Dorsolateral prefrontal cortex (tissue), 122 donors: ENCODE measurements at places on chromosomes 7 and 10. TPM values are rescaled to one million over a fixed set of nuclear protein-coding genes. Genes with fewer than 3 reads are reported as not detected.

DNA sequence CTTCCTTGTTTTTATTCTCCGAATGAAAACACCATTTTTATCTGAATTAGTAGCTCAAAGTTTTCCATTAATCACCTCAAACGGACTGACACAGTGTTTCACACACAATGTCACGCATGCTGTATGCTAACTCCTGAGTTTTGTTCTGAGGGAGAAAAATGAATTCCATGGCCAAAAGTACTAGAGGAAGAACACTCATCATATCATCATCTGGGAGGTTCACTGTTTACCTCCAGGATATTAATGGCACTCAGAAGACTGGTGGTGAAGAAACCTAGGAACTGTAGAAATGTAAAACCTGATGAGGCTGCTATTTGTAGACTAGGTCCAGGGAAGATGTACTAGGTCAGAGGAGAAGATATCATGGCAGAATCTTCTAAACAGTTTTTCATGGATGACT, 395.6 kb upstream of the ETV1 start:
- no peak for DNase-seq

DNA sequence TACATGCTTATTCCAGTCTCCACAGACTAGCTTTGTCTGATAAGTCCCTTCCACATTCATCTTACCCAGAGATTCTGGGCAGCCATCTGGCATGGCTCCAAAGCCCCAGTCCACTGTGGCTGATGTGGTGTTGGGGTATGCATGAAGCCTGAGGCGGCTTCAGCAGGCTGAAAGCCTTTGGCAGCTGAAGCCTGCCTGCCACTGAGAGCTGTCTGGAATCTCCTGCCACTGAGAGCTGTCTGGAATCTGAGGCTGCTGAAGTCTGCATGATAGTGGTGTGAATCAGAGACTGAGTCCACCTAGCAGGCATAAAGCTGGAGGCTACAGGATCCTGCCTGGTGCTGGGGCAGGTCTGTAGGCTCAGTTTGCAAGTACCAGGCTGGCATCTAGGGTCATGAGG, 87.1 kb downstream of the DYNC1I1 start:
- DNase-seq: no peak

DNA sequence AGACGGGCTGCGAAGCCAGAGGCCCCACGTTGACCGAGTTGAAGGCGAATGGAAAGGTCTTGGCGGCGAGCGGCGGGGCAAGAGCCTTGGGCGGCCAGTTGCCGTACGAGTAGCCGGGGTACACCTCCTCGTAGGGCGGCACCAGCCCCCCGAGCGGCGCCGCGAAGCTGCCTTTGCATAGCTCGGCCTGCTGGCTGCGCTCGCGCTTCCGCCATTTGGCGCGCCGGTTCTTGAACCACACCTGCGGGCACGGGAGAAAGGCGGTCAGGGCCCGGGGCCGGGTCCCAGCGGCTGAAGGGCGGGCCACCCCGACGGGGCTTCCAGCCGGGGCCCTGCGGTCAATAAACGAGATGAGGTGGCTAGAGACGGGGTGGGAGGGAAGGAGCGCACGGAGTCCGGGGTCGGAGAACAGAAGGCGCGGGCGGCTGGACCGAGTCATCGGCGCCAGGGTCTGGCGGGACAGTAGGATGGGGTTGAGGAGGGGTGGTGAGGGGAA, 4.8 kb downstream of the ELOVL3 start:
- DNase-seq: no peak

DNA sequence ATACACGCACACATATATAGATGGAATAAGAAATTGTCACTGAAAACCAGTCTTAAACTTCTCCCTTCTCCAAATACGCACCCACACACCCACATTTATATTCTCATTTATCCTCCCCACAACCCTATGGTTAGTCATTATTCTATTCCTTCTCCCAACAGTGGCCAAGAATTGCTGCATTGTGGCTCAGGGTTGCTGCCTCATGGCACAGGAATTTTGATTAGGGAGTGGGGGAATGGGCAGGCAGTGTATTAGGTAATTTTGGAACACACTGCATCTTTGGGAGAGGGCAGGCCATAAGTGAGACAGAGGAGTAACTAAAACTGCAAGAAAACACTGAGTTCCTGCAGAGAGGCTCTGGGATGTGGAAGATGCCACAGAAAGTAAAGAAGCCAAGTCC, 35.7 kb downstream of the NAPEPLD start:
- DNase-seq: no peak

GRCh38 chr10:33871061-33871956, 536.8 kb upstream of the NRP1 start:
- no peak for DNase-seq

DNA sequence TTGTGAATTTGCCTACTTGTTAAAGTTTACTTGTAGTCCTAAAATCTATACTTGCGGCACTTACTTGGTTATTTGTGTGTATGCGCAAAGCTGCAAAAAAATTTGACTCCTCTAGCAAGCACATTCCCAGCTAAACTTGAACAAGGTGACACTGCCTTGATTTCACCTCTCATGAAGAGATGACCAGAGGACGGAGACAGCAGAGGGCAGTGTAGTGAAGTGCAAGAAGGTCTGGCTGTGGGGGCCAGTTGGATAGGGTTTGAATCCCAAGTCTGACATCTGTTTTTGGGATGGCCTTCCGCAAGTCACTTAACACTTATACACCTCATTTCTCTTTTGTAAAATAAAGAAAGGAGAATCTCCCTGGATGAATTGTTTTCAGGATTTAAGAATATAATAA, 15.7 kb downstream of the SLK start:
- no peak for DNase-seq

GRCh38 chr7:1151653-1152425, 8.2 kb downstream of the ZFAND2A start:
- DNase-seq: no peak

GRCh38 chr10:69179089-69179742, 818 bp upstream of the SUPV3L1 start:
- DNase-seq: no peak

- DNase-seq: no peak
Measured at GRCh38 chr10:4070184-4070583, 285.2 kb upstream of the KLF6 start.

LIPF gene
- total RNA-seq: not detected

DNA sequence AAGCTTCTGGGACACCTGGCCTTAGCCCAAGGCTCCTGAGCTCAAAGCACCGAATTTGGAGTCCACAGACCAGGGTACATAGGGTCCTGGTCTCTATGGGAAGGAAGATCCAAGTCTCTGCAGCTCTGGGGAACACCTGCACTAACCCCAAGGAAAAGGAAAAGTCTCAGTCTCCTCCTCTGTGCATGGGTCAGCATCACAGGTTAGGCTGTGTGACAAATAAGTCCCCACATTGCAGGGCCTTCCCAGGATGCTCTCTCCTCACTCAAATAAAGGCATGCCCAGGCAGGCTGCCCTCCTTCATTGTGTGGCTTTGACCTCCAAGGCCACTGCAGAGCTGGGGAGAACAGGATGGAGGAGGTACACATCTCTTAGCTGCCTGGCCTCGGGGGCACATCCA, 121.0 kb upstream of the ZMIZ1 start:
- no peak for DNase-seq
